ENCODE measurements at places on chromosomes 6 and 20.

DNA sequence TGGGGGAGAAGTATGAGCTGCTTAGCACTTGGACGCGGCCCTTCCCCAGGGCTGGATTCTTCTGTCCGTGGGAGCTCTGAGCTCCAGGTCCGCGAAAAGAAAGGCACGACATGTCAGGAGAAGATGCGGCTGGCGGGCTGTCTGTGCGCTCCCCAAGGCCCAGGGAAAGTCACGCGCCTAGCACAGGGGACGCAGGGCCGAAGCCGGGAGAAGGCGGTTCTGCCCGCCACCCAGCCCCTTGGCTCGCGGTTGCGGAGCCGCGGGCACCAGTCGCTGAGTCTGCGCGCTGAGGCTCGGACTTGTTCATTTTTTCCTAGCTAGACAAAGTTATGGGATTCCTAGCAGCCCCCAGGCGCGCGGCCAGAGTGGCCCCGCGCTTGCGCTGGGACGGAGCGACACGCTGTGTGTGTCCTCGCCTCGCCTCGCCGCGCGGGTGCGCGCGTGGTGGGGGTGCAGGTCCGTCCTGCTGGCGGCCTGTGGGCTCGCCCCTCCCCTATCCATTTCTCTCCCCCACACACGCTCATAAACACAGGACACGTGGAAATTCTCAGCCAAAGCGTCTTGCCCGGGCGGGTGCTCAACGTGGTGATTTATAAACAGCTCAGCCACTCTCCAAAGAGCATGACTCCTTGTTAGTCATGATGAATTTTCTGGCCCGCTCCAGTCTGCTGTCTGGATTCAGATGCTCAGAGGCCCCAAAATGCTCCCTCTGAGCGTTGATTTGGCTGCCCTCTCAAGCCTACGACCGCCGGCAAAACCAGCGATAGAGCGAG, 1.9 kb upstream of the POU3F2 start:
- peak; percentile 51 for DNase-seq

DNA sequence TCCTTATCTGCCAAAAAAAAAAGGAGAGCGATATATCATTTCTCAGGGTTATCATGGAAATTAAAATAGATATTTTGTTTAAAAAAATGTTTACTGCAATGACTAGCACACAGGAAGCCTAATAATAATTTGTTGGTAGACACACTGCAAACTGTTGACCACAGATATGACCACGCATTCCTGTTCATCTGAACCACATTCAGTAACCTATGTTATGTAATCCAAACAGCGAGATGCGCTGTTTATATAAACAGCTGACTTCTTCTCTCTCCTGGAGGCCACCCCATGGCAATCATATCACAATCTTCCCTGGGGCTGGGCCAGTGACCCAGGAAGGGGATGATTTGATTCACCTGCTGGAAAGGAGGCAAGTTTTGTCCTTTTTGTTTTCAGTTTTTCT, 129.3 kb upstream of the UST start:
- no peak for DNase-seq

GRCh38 chr6:119284861-119285521, 64.6 kb downstream of the MAN1A1 start:
- no peak for DNase-seq

DNA sequence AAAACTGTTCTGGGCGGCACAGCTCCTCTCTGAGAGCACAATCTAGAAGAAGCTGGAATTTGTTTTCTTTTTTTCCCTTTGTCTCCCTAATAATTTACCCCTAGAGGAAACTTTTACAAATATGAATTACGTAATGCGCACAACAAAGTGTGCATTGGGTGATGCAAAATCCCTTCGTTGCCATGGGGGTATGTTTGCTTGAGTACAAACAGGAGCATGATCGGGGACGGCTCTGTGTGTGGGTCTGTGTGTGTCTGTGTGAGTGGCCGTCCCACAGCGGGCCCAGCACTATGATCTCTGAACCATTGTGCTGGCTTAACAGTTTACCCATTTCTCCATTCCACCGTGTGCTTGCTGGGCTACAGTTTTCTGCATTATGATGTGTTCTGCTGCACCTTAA, 278.2 kb downstream of the CDC5L start:
- DNase-seq = no peak

DNA sequence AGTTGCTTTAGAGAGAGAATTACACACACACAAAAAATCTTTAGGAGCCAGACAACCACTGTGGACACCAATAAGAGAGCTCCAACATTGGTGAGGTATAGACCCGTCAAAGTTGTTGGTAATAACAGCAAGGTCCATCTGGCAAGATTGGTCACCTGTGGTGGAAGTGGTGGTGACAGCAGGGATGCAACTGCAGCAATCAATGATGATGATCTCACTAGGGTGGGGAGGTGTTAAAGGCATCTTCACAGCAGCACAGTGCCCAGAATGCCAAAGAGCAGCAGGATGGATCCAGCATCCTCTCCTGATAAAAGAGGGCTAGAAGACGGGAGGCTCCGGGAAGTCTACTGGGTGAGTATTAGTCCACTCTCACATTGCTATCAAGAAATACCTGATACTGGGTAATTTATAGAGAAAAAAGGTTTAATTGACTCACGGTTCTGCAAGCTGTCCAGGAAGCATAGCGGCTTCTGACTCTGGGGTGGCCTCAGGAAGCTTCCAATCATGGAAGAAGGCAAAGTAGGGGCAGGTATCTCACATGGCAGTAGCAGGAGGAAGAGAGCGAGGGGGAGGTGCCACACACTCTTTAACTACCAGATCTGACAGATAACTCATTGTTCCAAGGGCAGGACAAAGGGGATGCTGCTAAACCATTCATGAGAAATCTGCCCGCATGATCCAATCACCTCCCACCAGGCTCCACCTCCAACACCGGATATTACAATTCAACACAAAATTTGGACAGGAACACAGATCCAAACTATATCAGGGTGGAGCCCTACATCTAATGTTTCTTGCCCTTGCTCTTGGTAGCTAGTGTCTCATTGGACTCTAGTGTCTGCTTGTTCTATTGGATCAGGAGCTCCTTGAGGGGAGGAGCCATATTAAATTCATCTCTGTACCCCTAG, 48.9 kb downstream of the KLHL31 start:
- no peak for DNase-seq

DNA sequence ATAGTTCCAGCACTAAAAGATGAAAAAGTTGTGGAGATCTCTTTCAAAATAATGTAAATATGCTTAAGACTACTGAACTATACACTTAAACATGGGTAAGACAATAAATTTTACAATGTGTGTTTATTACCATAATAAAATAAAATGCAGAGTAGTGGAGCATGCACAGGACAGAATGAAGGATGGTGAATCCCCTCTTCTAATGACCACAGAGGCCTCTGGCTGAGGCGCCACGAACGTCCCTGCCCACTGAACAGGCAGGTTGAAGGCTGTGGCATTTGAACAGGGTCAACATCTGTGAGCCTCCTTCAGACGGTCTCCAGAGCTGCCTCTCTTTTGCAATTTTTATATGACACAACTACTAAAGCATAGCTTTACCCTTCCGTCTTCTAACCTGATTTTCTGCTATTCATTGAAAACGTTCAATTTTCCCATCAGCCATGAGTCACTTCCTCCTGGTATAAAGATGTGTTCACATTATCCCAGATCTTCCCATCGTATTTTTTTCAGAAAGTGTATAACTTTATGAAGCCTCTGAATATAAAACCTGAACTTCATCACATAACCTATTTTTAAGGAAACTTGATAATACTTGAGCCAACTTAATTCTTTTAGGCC, 37.8 kb downstream of the ADGRF4 start:
- no peak for DNase-seq

DNA sequence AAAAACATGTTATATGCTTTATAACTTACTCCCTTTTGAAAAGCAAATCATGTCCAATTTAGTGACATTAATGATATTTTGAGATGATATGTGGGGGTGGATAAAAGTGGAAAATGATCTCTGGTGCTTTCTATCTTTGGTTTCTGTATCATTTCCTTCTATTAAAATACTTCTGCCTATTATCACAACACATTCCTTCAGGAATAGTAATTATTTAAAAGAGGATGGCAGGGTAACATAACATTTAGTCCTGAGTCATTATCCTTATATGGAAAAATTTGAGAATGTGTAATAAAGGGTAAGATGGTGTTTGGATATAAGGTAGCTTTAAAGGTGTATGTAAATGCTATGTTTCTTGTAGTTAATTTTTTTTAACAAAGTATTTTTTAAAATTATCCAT, 657.7 kb downstream of the PHF3 start:
- no peak for DNase-seq

GRCh38 chr6:47545223-47545622, 67.6 kb downstream of the CD2AP start:
- DNase-seq = no peak

DNA sequence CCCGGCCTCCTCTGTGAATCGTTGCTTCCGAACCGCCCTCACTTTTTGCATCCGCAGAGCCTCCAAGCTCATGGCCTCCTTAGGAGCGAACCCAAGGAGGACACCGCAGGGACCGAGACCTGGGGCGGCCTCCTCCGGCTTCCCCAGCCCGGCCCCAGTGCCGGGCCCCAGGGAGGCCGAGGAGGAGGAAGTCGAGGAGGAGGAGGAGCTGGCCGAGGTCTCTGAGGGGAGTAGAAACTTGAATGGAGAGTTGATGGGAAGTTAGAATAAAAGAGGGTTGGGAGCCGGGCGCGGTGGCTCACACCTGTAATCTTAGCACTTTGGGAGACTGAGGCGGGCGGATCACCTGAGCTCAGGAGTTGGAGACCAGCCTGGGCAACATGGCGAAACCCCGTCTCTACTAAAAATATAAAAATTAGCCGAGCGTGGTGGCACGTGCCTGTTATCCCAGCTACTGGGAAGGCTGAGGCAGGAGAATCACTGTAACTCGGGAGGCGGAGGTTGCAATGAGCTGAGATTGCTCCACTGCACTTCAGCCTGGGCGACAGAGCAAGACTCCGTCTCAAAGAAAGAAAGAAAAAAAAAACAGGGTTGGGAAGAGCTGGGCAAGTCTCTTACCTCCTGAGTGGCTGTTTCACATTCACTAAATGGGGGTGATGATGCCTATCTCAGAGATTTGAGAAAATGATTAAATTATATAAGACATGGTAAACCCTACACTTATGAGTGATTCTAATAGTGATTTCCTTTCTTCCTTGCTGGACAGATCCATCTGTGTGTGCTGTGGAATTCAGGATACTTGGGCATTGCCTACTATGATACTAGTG, 805 bp downstream of the MSH5 start:
- DNase-seq = no peak

DNA sequence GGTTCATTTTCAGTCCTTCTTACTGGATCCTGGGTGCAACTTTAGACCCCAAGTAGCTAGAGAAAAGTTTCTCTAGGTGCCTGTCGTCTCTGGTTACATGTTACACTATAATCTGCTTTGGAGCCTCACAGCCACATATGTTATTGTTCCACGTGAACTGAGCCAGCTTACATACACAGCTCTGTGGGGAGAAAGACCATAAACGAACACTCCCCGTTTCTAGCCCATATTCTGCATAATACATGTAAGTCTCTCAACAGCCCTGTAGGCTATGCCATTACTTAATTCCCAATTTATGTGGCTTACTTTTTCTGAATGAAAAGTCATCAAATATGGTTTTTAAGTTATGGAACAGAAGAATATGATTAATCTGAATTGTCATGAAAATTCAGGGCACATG, 233.8 kb downstream of the BCKDHB start:
- no peak for DNase-seq

- DNase-seq = no peak
Observed at GRCh38 chr20:58420798-58421496, 31.9 kb downstream of the VAPB start.

DNA sequence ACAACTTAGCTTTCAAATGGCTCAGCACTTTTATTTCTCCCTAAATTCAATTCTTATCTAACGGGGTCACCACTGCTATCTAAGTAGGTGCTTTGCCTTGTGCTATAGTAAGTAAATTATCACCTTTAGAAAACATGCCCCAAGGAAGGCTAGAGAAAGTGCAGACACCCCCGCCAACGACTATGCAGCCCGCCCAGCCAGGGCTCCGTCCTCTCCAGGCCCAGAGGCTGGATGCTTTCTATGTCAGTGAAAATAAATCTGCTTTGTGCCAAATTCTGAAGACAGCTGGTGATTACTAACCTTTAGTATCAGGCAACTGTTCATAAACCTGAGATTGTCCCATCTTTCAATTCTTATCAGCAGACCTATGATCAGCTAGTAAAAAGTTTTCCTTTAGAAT, 14.3 kb downstream of the KIAA0319 start:
- no peak for DNase-seq

DNA sequence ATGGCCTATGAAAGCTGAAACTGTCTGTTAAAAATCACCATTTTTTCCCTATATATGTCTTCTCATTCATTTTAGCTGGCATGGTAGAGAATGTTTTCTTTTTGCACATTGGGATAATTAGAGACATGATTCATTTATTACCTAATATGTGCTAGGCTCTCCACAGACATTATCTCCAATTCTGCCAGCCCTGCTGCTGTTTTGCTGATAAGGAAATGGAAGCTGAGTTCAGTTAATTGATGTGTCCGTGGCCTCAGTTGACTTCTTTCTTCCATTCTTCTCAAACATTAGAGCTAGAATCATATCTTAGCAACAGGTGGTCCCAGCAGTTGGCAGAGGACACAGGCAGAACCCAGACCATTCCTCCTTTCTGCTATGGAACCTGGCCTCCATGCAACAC, 644.1 kb upstream of the CITED2 start:
- DNase-seq = no peak

- DNase-seq = no peak
Observed at GRCh38 chr6:154619146-154619545, 108.7 kb upstream of the CNKSR3 start.

GRCh38 chr6:92150553-92150952, 1268.8 kb downstream of the EPHA7 start:
- DNase-seq = no peak

DNA sequence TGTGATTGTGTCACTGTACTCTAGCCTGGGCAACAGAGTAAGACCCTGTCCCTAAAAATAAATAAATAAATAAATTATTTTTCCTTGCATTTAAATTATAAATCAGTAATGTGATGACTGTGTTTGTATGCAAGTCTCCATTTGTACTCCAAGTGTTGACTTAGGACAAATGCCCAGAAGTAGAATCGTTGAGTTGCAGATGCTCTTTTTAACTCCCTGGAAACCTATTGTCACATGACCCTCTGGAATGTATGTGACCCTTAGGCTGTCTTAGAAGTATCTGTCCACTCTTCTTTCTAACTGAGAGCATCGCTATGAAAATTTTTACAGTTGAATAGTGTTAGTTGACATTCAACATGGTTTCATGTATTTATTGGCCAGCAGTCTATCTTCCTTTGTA, 18.8 kb downstream of the OR2A4 start:
- DNase-seq = no peak

DNA sequence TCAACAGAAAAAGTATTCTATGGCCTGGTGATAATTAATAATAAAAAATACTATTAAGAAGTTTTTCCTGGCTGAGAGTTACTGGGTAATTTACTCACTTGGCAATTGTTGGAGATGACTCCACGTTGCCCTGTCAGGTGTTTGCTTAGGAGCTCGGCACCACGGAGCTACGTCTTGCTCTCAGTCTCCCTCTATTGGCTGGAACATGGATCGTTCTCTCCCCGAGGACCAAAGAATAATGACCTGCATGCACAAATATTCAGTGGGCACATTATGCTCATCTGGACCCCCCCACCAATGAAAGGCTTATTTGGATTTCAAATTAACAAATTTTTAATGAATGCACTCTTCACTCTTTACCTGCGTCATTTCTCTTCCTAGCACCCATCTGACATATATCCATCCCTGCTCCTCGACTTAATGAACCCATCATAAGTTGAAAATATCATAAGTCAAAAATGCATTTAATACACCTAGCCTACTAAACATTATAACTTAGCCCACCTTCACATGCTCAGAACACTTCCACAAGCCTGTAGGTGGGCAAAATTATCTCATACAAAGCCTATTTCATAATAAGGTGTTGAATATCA, 71.0 kb upstream of the CD83 start:
- DNase-seq = peak; percentile 46

- DNase-seq = no peak
Observed at GRCh38 chr20:25476106-25477013, 68.9 kb downstream of the GINS1 start.
